ENCODE measurements at places on chromosomes 16 and 17.

GRCh38 chr16:30947859-30948666 lies 805 bp upstream of the ORAI3 start:
- H3K27me3 ChIP-seq, result no peaks in the 10 kb centered on the region
- H3K4me3 ChIP-seq, result peak overlapping the region; percentile 96
- H3K4me1 ChIP-seq, result peaks cover 26% of the 10 kb centered on the region
- no peak for DNase-seq
- peaks cover 31% of the 10 kb centered on the region for H3K36me3 ChIP-seq

DNA sequence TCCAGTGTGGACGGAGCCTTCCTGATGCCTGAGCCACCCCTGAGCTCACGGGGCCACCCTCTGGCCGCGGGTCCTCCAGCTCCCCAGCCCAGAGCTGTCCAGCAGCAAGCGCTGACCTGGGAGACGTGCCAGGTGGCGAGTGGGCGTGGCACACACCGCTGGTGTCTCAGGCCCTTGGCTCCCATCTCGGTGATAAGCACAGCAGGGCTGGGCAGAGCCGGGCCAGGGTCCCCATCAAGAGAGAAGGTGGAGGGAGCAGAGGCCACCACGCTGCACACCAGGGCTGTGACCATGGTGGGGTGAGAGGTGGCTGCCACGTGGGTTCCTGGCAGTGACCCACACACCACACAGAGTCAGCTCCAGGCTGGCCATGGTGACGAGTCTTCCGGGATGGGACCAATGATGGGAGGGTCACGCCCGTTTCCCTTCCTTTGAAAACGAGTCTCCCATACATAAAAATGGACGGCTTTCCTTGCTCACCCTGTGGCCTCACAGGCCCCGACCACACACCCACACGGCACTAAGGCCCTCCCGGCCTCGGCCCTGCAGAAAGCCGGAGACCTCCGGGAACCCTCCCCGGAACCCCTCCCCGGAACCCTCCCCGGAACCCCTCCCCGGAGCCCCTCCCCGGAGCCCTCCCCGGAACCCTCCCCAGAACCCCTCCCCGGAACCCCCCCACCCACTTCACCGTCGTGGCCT lies 16.8 kb downstream of the UTS2R start:
- no peak overlapping the region for H3K4me3 ChIP-seq
- peaks cover 14% of the 10 kb centered on the region for H3K27me3 ChIP-seq
- H3K36me3 ChIP-seq, result peaks cover 15% of the 10 kb centered on the region
- no peaks in the 10 kb centered on the region for H3K4me1 ChIP-seq
- DNase-seq, result no peak

DNA sequence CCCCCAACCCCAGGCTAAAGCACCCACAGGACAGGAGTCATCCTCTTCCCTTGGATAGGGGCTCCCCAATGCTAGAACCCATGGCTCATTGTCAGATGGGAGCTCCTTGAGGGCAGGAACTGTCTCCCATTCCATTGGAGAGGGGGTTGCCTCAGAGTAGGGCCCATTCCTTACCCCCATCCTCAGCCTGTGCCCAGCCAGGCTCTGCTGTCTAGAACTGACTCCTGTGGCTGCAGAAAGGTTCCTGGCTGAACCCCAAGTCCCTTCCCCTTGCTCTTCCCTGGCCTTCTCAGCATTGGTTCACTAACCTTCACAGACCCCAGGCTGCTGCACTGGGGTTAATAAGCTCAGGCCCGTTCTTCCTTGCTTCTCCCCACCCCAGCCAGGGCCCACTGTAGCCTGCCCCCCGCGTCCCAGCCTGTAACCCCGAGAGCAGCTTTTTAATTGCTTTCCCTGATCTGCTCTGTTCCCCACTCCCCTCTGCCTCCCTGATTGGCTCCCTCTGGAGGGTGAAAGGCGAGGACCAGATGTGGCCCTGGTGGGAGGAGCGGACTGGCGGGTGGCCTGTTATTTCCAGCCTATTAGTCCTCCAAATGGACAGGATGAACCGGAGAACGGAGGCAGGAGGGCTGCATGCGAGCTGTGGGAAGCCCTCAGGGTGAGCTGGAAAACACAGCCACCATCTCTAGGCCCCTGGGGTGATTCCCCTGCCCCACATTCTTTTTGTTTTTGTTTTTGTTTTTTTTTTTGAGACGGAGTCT lies 6.0 kb upstream of the GFAP start:
- no peak for DNase-seq
- H3K27ac ChIP-seq, result peak overlapping the region; percentile 47
- no peaks in the 10 kb centered on the region for H3K36me3 ChIP-seq
- peaks cover 16% of the 10 kb centered on the region for H3K4me1 ChIP-seq
- H3K4me3 ChIP-seq, result no peak overlapping the region

- peaks cover 42% of the 10 kb centered on the region for H3K36me3 ChIP-seq
- H3K27ac ChIP-seq, result peak overlapping the region; percentile 77
- H3K27me3 ChIP-seq, result no peaks in the 10 kb centered on the region
- peaks cover 68% of the 10 kb centered on the region for H3K4me1 ChIP-seq
Observed at GRCh38 chr17:47660064-47660492, 10.4 kb downstream of the KPNB1 start.

- no peak for DNase-seq
- H3K27ac ChIP-seq, result no peak overlapping the region
- H3K4me1 ChIP-seq, result no peaks in the 10 kb centered on the region
- H3K4me3 ChIP-seq, result no peak overlapping the region
- no peaks in the 10 kb centered on the region for H3K27me3 ChIP-seq
- peaks cover 43% of the 10 kb centered on the region for H3K36me3 ChIP-seq
Observed at GRCh38 chr17:80132906-80133625, 13.9 kb downstream of the EIF4A3 start.

DNA sequence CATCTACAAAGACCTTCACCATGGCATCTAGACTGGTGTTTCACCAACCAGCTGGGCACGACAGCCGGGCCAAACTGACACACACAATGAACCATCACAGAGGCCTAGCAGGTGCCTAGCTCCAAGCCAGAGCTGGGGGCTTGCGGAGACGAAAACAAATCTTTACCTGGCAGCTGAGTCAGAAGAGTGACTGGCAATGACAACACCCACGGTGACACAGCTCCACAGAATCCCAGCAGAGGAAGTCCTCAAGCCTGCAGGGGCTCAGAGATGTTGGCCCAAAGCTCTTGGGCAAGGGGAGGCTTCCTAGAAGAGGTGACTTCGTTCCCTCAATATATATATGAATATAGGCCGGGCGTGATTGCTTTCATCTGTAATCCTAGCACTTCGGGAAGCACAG lies 5.1 kb downstream of the MMP25 start:
- H3K27me3 ChIP-seq, result peaks cover 23% of the 10 kb centered on the region
- peaks cover 38% of the 10 kb centered on the region for H3K4me1 ChIP-seq
- no peak overlapping the region for H3K4me3 ChIP-seq
- H3K36me3 ChIP-seq, result peaks cover 11% of the 10 kb centered on the region
- DNase-seq, result no peak
- no peak overlapping the region for H3K27ac ChIP-seq

DNA sequence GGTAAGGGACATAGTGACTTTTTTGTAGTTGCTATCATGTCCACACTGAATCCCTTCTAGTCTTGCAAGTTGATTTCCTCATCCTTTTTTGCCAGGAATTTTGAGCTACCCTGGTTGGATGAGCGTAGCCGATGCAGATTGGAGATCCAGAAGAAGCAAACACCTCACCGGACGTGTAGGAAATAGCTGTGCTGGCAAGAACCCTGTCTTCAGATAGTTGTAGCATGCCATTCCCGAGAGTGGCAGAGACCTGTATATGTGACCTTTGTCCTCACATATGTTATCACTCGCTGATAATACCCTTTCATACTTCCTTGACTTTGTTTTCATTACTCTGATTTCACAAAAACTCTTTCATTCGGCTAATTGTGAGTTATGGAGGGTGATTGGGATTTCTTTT lies 6.2 kb upstream of the CASC3 start:
- peak overlapping the region; percentile 25 for H3K27ac ChIP-seq
- peaks cover 48% of the 10 kb centered on the region for H3K36me3 ChIP-seq
- H3K4me3 ChIP-seq, result no peak overlapping the region
- no peaks in the 10 kb centered on the region for H3K27me3 ChIP-seq

DNA sequence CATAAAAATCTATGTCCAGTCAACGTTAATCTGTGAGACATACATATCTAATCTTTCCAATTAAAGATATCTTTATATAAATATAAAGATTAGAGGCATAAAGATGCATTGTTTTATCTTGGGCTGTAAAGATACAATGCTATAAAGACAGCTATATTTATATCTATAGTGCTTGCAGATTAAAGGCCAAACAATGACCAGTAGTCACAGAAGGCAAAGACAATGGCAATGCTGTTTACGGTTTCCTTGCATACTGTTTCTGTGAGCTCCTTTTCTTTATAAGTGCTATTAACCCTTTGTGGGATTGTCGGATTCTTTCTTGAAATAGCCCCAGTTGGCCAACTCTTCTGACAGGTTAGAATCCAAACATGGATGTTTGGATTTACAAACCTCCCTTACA lies 85.5 kb upstream of the SALL1 start:
- no peak overlapping the region for H3K27ac ChIP-seq
- H3K27me3 ChIP-seq, result no peaks in the 10 kb centered on the region
- DNase-seq, result no peak
- H3K4me1 ChIP-seq, result no peaks in the 10 kb centered on the region
- no peak overlapping the region for H3K4me3 ChIP-seq
- H3K36me3 ChIP-seq, result peaks cover 2% of the 10 kb centered on the region

DNA sequence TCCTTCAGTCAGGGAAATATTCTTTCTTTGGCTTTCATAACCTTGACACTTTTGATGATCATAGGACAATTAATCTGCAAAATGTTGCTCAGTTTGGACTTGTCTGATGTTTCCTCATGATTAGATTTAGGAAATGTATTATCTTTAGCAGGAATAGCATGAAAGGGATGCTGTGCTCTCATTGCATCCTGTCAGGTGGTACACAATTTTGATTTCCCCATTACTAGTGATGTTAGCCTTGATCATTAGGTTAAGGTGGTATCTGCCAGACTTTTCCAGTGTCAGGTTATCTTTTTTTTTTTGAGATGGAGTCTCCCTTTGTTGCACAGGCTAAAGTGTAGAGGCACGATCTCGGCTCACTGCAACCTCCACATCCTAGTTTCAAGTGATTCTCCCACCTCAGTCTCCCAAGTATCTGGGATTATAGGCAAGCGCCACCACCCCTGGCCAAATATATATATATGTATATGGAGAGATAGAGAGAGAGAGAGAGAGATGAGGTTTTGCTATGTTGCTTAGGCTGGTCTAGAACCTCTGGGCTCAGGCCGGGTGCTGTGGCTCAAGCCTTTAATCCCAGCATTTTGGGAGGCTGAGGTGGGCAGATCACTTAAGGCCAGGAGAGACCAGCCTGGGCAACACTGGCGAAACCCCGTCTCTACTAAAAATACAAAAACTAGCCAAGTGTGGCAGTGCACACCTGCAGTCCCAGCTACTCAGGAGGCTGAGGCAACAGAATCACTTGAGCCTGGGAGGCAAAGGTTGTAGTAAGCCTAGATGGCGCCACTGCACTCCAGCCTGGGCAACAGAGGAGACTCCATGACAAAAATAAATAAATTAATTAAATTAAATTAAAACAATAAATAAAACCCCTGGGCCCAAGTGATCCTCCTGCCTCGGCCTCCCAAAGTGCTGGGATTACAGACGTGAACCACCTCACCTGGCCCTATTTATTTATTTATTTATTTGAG lies 15.8 kb upstream of the CAVIN1 start:
- no peaks in the 10 kb centered on the region for H3K36me3 ChIP-seq
- H3K27ac ChIP-seq, result no peak overlapping the region
- H3K27me3 ChIP-seq, result no peaks in the 10 kb centered on the region
- DNase-seq, result peak; percentile 25
- H3K4me1 ChIP-seq, result peaks cover 15% of the 10 kb centered on the region

DNA sequence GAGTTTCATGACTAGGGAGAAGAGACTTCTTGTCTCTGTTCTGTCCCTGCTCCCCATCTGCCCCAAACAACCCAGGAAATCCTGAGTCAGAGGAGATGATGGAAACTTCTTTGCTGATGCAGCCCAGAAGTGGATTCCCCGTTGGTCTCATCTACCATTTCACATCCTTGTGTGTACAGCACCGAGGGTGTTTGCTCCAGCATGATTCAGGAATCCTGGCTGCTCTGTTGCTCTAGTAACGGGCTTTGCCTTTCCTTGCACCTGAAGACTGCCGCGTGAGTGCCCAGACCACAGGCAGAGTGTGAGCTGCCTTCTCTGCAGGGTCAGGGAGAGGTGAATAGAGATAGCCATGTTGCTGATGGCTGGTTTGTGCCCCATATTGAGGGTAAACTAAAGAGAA lies 408.4 kb downstream of the CPPED1 start:
- H3K27me3 ChIP-seq, result no peaks in the 10 kb centered on the region
- H3K36me3 ChIP-seq, result peaks cover 62% of the 10 kb centered on the region
- peaks cover 33% of the 10 kb centered on the region for H3K4me1 ChIP-seq
- no peak overlapping the region for H3K27ac ChIP-seq
- H3K4me3 ChIP-seq, result no peak overlapping the region

- no peaks in the 10 kb centered on the region for H3K4me1 ChIP-seq
- H3K27ac ChIP-seq, result no peak overlapping the region
- peaks cover 9% of the 10 kb centered on the region for H3K27me3 ChIP-seq
- no peak overlapping the region for H3K4me3 ChIP-seq
Observed at GRCh38 chr17:74108126-74108705, 95.3 kb upstream of the RPL38 start.

- peaks cover 4% of the 10 kb centered on the region for H3K4me1 ChIP-seq
- H3K27me3 ChIP-seq, result peaks cover 48% of the 10 kb centered on the region
- H3K27ac ChIP-seq, result no peak overlapping the region
Observed at GRCh38 chr17:81027591-81028505, 7.1 kb upstream of the BAIAP2 start.

GRCh38 chr16:6206080-6206479 lies 1108.5 kb upstream of the EEF2KMT start:
- no peaks in the 10 kb centered on the region for H3K27me3 ChIP-seq
- no peak for DNase-seq
- no peaks in the 10 kb centered on the region for H3K36me3 ChIP-seq
- no peak overlapping the region for H3K4me3 ChIP-seq
- no peaks in the 10 kb centered on the region for H3K4me1 ChIP-seq

DNA sequence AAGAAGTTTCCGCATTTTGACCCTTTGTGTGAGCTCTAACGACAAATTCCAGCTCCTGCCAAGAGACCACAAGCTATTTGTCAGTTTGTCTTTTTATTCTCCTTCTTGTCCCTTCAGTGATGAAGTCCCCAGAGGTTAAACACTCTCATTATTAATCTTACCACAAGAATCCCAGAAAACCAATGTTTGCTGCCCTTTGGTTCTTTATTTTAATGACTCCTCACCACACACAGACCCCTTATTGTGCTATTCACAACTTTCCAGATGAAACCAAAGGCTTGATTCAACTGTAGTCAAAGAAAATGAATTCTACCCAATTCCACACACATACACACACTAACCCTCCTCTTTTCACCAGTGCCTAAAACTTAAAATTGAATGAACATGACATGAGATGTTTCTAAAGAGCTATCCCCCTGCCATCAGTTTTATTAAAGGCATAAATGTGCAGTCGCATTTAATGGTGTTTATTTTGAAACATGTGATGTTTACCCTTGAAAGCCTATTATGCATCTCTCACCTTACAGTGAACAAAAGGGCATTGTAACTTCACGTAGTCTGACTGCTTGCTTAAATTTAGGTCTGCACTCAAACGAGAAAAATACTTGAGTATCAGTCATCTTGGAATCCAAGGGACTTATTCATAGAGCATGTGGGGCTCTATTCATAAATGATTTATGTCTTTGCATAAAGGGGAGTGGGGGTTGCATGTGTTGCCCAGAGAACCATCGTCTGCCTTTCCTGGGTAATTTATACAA lies 44.1 kb downstream of the PCTP start:
- no peaks in the 10 kb centered on the region for H3K27me3 ChIP-seq
- DNase-seq, result no peak
- H3K27ac ChIP-seq, result no peak overlapping the region
- H3K4me1 ChIP-seq, result no peaks in the 10 kb centered on the region
- no peak overlapping the region for H3K4me3 ChIP-seq
- H3K36me3 ChIP-seq, result no peaks in the 10 kb centered on the region

- peaks cover 4% of the 10 kb centered on the region for H3K36me3 ChIP-seq
- no peak for DNase-seq
- H3K27ac ChIP-seq, result no peak overlapping the region
- peaks cover 29% of the 10 kb centered on the region for H3K27me3 ChIP-seq
Observed at GRCh38 chr17:76869496-76870376, 1.5 kb downstream of the MGAT5B start.

Data from stimulated activated naive B cell treated with anti-CD40 and anti-IgM and Interleukin-4, amounts not matched to agents 10 μg/mL and 1 μg/mL and 100 μg/mL, for 72 hours (primary cell).